Osteocyte (in vitro differentiated cells): ENCODE measurements at places on chromosomes 5 and 9. TPM values are rescaled to one million over a fixed set of nuclear protein-coding genes. Genes with fewer than 3 reads are reported as not detected.

The LHX2 gene
- not detected in 2 replicates for total RNA-seq

GRCh38 chr9:136609160-136609475 lies 53.6 kb upstream of the EGFL7 start:
- DNase-seq: no peak

DNA sequence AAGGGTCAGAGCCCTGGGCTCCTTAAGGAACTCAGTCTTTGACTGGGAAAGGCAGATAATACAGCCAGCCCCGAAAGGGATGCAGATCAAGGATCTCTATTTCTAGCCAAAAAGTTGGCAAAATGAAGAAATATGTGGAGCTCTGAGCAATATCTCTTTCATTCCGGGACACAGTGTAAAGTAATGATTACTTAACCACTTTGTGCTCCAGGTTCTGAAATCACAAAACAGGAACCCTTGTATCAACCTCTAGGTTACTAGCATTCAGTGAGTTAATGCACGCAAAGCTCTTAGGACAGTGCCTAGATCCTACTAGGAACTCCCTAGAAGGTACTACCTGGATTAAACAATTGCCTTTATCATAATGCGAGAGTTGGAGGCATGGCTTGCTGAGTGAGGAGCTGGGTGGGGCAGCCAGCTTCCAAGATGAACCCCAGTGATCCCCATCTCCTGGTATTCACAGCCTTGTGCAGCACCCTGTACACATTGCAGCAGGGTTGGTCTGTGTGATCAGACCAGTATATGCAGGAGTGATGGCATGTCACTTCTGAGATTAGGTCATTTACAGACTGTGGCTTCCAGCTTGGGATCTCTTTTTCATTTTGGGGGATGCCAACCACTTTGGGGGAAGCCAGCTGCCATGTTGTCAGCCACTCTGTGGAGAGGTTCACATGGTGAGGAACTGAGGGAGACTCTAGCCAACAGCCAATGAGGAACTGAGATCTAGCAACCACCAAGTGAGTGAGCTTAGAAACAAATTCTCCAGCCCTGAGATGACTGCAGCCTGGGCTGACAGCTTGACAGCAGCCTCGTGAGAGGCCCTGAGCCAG lies 103.1 kb upstream of the SLC44A1 start:
- no peak for DNase-seq

The PDE4D gene
- 23.1 and 24.2 TPM in 2 replicates for total RNA-seq

DNA sequence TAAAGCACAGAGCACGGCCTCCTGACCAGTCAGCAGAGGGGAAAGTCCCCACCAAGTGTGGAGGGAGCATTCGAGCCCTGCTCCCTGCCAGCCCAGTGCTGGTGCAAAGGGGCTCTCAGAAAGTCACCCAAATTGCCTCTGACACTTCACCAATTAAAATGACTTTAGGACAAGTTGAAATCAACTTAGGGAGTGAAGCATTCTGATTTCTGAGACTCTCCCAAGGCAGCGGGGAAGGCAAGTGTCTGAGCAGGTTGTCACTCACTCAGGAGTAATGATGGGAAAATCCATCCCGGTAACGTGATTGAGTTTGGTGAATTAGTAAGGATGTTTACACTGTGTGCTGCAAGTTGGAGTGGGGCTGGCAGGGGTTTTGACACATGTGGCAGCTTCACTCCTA lies 73.7 kb downstream of the PCDH1 start:
- no peak for DNase-seq

The GPRIN1 gene
- total RNA-seq: 1.6 TPM in 2 replicates

The PCDHA13 gene
- 1.5 and 1.7 TPM in 2 replicates for total RNA-seq

DNA sequence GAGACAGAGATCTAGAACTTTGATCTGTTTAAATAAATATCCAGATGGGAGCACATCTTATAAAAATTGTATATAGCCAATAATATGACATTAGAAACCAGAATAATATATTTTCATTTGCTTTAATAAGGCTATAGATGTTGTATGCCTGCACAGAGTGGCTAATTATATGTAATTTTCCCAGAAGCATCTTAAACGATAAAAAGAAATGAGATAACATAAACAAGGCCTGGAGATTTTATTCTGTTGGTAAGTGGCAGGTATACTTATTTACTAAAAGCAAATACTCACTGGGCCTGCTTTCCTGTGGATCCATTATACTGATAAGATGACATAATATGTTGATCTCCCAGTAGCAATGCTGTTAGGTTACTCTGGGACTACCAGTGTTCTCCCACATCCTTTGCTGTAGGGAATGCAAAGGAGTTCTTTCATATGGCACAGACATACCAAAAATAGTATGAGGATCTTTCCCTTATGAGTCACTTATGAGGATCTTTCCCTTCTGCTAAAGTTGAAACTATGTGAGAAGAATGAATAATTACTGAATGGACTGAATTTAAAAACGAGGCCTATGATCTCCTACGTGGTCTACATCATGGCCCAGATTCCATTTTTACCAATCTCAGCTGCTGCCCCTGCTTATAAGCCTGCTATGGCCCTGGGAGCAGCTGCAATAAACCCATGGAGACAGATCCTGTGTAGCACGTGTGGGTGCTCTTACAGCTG lies 112.1 kb downstream of the NUDT12 start:
- DNase-seq: no peak

DNA sequence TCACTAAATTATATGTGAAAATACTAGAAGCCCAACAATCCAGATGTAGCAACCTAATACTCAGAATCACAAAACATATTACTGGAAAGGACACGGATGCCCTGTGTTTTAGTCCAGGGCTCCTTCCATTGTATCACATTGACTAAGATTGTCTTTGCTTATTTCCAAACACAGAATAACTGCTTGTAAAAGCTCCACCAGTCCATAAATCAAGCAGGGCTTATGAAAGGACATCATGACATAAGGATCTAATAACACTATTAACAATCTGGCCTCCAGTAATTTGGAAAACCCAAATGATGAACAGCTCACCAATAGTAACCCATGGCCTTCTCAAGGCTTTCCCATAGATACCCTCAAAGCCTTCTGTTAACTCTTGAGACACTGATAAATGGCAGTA lies 39.8 kb downstream of the WDR41 start:
- no peak for DNase-seq

DNA sequence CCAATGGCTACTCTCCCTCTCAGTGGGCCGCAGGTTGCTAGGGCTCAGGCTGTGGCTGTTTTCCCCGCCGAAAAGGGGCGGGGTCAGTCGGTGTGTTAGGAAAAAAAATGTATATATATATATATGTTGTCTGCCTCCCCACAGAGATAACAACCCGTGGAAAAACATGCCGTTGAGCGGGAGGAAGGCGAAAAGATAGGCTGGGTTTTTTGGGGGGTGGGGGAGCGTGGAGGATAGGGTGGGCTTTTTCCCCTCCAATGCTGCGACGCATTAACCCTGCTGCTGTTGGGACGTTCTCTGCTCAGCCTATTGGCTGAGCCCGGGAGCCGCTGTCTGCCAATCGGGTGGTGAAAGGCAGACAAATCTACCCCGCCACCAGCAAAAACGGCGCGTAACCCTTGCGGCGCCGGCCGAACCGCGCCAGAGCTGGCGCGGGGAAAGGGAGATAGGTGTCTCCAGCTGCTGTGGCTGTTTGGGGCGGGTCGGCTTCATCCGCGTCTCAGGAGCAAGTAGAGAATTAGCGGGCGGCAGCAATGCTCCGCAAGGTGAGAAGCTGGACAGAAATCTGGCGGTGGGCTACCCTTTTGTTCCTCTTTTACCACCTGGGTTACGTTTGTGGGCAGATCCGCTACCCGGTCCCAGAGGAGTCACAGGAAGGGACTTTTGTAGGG lies at the start of gene PCDHGC4:
Gene PCDHGC4, plus strand, starts transcription at position 390 of the 671 bp plus-strand sequence. Its CDS starts 144 bp downstream, at position 534.
- DNase-seq: no peak

The TNFSF15 gene
- total RNA-seq: 0.56 and 0.73 TPM in 2 replicates

GRCh38 chr5:89930591-89931392 lies 478.8 kb downstream of the CETN3 start:
- DNase-seq: no peak

- DNase-seq: no peak
Observed at GRCh38 chr5:100188778-100189177, 346.4 kb upstream of the FAM174A start.

GRCh38 chr5:7420510-7421280 lies 24.8 kb downstream of the ADCY2 start:
- no peak for DNase-seq

The AP3B1 gene
- 55.2 and 57.0 TPM in 2 replicates for total RNA-seq

The SPATA31C1 gene
- total RNA-seq: not detected in 2 replicates

DNA sequence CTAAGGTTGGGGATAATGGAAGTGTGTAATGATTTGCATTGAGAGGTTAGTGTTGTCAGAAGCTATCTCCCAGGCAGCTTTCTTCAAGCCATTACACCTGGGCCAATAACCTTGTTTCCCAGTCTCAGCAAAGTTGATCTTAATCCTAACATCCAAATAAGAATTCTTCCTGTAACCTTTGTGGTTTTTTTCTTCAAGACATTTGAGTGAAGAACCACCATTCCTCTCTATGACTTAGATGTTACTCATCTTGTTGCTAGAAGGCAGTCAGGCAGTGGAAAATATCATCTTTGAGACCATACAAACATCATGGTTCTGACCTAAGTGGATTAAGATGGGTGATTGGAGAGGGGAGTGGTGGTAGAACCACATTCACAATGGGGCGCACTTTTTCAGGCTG lies 103.5 kb downstream of the NDUFAF2 start:
- DNase-seq: no peak
